SIG-M5 (cell line): ENCODE measurements at places on chromosomes 3 and 15.

- no peak for DNase-seq
These were observed 42.9 kb downstream of the PLCH1 start for GRCh38 chr3:155701882-155702465.

DNA sequence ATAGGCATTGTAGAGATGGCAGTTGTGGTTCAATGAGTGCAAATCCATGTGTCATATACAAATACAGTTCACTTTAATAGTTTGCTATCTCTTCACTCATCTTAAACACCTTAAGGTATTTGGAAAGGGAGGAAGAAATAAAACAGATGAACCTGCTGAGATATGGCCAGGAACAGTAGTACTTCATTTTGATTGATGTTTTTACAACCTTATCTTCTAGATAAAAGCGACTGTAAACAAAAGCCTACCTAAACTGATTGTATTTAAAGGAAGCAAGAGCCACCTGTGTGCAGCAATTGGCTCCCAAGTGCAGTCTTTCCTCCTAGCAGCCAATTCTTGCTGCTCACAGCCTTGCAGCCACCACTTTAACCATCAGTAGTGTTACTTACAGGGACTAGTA is 217.7 kb downstream of the CDIN1 start:
- DNase-seq: no peak

DNA sequence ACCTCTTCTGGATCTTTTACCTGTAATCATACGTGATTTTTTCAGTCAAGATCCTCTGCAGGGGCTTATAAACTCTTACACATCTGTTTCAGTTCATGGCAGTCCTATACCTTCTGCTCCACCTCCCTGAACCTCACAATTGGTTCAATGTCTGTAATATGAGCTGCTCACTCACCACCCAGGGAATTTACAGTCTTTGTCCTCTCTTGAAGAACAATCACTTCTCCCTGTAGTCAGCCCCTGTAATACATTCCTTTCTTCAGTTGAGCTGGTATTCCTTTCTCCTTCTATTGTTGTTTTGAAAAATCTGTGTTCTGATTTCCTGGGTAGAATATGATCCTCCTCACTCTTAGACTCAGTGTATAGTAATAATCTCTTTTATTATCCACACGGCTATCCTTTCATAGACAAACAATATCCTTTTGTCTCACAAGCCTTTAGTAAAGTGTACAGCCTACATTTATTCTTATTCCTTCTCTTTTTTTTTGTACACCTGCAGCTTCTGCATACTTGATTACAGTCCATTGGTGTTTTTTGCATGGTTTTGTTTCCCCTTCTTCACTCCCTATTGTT is 101.8 kb downstream of the NECTIN3 start:
- DNase-seq: no peak

GRCh38 chr3:98326105-98326893 is 27.4 kb upstream of the OR5K4 start:
- DNase-seq: no peak

DNA sequence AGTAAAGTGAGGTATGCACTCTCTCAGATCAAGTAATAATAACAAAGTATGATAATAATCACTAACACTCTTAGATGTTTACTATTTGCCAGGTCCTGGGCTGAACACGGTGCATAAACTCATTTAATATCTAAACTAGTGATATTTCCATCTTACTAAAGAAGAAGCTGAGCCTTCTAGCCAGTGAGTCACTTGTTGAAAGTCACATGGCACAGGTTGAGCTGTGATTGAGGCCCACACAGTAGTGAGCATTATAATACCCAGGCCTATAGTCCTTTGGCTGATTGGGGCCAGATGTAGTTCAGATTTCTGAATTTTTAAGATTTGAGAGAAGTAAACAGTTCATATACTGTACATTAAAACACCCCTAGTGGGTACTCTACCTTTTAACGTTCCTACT is 93.2 kb upstream of the CCDC80 start:
- no peak for DNase-seq

- no peak for DNase-seq
These were observed 17.9 kb upstream of the STIMATE start for GRCh38 chr3:52915294-52915693.

DNA sequence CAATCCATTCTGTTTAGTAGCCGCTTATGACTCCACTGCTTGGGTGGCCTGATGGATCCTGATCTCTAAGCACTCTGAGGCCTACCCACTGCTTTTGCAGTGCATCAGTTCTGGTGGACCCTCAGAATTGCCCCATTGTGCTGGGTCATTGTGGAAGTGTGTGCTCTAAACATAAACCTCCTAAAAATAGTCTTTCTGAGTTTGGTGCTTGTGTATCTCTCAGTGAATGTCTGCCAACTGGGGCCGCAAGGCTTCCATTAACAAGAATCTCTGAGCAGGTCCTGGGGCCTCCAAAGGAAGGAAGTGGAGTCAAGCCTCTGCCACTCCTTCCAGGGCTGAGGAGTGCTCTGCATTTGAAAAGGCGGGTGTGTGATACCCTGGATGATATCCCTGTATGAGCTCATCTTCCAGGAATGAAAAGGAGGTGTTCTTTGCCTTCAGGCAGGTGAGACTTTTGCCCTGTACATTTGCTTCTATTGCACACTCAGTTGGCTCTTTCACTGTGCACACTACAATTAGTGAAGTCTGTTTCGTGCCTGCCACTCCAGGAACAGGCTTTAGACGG is 80.0 kb upstream of the CACNA2D3 start:
- DNase-seq: no peak

GRCh38 chr15:59545573-59545972 is 66.0 kb upstream of the GCNT3 start:
- no peak for DNase-seq

DNA sequence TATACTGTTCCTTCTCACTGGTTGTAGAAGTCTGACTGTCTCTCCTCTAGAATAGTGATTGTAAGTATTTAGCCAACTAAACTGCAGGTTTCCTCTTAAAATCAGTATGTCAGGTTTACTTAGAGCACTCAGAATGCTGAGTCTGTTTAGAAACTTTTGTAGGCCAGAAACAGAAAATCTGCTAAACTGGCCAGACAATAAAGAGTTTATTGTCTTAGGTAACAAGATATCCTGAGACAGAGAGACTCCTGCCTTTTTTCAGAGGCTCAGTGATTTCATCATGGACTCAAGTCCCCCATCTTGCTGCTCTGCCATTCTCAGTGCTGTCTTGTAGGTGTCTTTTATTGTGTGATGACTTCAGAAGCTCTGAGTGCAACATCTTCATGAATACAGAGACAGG is 279.0 kb downstream of the MFSD1 start:
- DNase-seq: no peak

GRCh38 chr15:86649277-86649676 is 569.6 kb downstream of the AGBL1 start:
- DNase-seq: no peak

DNA sequence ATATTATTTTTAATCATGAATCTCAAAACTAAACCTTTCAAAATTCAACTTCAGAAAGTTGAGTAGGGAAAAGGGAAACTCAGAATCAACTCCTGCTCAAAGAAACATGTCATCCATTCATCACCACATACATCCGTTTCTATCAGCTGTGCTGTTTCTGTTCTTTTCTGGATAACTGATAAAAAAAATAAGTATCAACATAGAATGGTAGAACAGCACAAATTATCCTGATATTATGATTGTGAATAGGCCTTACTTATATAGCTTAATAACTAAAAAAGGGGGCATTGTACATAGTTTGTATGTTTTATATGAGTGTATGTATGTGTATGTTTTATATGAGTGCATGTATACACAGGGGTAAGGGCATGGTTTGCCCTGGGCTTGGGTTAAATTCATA is 3.1 kb downstream of the TM4SF1 start:
- DNase-seq: no peak

- no peak for DNase-seq
These were observed 360.1 kb downstream of the SHQ1 start for GRCh38 chr3:72487946-72488737.

DNA sequence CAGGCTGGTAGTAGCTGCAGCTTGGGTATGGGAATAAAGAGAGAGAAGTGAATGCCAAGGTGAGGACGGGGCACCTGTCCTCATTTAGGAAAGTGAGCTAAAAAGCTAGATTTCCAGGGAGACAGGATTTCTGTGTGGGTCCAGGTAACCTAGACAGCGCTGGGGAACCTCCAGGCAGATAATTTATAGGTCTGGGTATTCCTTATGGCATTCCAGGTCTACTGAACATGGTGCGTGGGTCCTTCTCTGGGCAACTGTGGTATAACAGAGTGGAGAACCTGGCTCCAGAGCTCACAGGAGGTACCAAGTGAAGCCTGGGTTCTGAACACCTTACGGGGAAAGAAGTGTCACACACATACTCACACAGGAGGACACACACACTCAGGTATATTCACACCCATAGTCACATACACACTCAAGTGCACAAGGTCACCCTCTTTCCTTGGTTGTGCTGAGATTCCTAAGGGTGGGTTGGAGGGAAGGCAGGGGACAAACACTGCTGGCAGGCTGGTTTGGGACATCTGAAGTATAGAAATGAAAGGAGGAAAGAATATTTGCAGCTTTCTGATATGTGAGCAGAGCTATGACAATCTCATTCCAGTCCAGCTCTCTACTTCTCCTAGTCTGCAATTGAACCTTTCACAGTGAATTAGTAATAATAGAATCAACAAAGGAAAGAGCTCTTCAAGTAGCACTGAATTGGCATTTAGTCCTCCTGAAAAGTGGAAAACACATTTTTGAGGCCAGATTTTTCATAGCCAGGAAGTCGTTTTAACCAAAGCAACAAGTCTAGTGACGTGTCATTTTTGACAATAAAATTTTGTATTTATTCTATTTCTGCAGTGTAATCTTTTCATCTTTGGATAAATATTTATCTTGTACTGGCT is 37.4 kb upstream of the ITGA11 start:
- no peak for DNase-seq

GRCh38 chr3:45515999-45516725 is 78.4 kb upstream of the LIMD1 start:
- DNase-seq: no peak

DNA sequence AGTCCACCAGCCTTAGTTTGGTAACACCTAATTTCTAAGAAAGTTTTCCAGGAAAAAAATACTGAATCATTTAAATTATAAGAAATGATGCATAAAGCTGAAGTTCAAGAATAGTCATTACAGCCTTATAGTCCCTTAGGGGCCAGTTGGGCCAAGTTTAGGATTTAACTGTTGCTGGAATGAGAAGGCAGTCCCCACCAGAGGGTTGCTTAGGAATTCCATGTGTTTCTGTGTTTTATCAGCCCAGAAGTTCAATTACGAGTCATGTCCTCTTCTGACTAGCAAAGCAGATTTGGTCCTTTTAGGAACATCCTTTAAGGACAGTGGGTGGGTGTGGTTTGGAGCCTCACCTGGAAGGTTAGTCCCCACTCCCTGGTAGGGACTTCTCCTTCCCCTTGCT is 57.0 kb upstream of the NR2E3 start:
- DNase-seq: no peak

GRCh38 chr3:163056874-163057497 is 1560.4 kb downstream of the OTOL1 start:
- no peak for DNase-seq

- no peak for DNase-seq
These were observed 209.0 kb downstream of the GAP43 start for GRCh38 chr3:115832265-115832664.

- DNase-seq: no peak
These were observed 30.8 kb downstream of the HLTF start for GRCh38 chr3:149055575-149055974.

DNA sequence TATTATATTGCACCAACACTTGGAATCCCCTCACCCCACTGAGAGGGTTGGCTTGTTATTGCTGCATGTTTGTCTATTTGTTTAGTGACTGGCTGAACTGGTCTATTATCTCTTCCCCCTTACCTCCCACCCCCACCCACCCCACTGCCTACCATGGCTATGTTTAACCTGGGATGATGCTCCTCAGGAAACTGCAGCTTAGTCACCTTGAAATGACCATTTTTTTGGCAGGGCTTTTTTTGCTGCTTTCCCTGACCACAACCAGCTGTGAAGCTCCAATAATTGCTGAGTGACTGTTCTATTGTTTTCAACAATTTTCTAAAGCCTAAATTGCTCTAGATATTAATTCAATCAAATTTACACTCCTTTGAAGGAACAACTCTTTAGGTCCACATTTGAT is 137.9 kb upstream of the CADM2 start:
- no peak for DNase-seq

DNA sequence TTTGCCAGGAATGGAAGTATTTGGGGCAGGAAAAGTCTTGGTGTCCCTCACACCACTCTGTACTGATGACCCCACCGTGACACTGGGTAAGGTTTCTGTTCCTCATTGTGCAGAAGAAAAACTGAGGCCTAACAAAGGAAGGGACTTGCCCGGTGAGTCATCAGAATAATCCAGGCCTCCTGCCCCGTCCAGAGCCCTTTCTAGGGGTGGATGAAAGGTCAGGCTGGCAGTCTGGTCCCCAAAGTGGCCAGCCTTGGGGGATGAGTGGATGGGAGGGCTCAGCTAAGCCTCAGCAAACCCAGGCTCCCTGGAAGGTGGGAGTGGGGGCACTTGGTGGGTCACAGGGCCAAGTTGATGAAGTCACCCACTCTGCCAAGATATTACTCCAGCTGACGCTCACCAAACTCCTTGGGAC is 2.3 kb upstream of the DNAH1 start:
- no peak for DNase-seq

GRCh38 chr3:535566-536416 is 339.2 kb downstream of the CHL1 start:
- DNase-seq: no peak

GRCh38 chr3:63973406-63973805 is 49.9 kb downstream of the PSMD6 start:
- no peak for DNase-seq

DNA sequence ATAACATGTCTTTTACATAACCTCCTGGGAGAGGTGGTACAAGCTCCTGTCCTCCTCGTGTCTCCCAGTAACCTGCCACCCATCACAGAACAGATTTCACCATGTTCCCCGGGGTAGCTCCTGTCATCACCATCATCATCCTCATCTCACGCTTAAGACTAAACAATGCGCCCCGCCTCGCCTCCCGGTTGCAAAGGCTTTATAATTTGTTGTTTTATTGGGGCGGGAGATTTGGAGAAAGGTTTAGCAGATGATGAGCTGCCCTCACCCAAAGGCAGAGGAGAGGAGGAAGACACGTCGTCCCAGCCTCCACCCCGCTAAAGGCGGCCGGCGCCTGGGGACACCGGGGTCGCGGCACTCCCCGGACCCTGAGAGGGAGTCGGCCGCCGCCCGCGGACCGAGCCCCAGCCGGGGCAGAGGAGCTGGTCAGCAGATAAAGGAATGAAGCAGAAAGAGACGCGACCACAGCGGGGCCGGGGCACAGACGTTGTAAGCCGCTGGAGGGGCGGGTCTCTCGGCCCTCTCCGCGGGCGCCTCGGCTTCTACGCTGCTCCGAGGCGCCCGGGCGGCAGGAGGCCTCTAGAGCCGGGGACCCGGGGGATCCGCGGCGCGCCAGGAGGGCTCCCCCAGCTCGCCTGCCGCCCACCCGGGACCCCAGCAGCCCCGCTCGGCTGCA is 589 bp downstream of the HERC1 start:
- no peak for DNase-seq
